Stimulated activated CD8-positive, alpha-beta memory T cell treated with anti-CD3 and anti-CD28 coated beads, Interleukin-7, amount 100 ng/mL, for 4 hours (primary cell): ENCODE measurements at places on chromosomes 11 and 22.
A peak's percentile ranks its signal among the peaks of the same experiment; 100 is the strongest.

DNA sequence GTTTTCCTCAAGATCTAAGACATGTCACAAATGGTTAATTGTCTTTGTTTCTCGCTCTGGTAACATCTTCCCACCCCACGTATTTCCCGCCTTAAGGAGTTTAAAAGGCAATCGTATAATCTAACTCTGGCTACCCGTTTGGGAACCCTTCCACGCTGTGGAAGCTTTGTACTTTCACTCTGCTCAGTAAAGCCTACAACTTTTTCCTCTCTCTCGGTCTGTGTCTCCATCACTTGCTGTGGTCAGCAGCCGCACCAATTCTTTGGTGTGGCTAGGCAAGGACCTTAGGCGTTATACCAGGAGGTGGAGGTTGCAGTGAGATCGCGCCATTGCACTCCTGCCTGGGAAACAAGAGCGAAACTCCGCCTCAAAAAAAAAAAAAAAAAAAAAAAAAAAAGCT, 1430.1 kb downstream of the LRRC4C start:
- no peak for DNase-seq

DNA sequence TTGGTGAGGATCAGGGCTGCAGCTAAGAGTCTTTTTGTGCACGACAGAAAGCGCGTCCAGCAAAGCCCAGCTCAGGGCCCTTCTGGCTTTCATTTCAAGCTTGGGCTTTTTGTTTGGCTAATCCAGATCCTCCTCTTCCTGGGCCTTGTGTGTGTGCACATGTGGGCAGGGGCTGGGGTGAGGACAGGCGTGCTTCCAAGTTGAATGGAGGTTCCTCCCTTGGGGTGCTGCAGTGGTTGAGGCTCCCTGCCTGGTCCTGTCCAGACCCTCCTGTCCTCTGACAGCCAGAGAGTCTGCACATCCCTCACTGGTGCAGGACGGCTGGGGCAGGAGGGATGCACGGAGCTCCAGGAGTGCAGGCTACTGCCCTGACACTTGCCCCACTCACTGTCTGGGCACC, 62.0 kb upstream of the NECTIN1 start:
- no peak for DNase-seq

- DNase-seq: no peak
Observed at GRCh38 chr11:108938604-108939003, 273.7 kb downstream of the DDX10 start.

DNA sequence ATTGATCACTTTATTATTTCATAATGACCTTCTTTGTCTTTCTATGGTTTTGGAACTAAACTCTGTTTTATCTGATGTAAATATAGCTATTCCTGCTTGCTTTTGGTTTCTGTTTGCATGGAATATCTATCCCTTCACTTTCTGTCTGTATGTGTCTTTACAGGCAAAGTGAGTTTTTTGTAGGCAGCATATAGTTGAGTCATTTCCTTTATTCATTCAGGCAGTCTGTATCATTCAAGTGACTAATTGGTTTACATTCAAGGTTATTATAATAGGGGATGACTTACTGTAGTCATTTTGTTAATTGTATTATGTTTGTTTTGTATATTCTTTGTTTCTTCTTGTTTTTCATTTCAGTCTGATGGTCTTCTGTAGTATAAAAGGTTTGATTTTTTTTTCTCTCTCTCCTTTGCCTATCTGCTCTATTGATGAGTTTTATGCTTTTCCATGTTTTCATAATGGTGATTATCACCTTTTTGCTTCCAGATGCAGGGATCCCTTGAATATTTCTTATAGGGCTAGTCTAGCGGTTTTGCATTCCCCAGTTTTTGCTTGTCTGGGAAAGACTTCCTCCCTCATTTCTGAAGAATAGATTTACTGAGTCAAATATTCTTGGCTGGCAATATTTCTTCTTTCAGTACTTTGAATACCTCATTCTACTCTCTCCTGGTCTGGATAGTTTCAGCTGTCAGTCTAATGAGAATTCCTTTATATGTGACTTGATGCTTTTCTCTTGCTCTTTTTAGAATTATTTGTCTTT, 50.4 kb downstream of the GDPD4 start:
- no peak for DNase-seq

- no peak for DNase-seq
Observed at GRCh38 chr11:29214833-29215232, 802.0 kb downstream of the KCNA4 start.

GRCh38 chr11:47512701-47513100, 40.2 kb downstream of the CELF1 start:
- DNase-seq: no peak

- no peak for DNase-seq
Observed at GRCh38 chr11:108895579-108896480, 231.0 kb downstream of the DDX10 start.

GRCh38 chr11:10751581-10751940, 515 bp downstream of the CTR9 start:
- no peak for DNase-seq

DNA sequence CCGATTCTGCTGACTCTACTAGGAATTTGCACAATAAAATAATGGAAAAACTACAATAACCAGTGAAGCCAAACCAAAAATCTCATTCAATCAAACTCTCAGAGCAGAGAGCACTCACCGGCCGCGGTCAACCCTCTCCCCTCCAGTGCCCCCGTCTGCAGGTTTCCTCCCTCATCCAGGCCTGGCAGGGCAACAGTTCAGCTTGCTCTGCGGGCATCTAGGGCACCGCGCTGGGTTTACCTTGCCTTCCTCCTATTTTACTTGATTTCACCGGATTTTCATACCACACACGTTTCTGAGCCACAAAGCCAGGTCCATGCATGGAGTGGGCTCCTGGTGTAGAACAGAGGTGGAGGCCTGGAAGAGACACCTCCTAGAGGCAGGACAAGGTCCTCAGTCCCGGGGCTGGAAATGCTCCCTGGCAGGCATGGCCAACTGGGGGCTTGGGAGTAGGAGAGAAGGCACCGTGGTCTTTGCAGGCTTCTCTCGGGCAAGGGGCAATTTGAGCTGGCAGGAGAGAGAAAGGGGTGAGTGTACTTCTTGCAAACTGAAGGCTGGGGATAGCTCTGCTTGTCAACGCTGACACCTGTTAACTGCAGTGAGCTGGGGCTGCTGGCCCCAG, 938.4 kb downstream of the BRD1 start:
- no peak for DNase-seq

DNA sequence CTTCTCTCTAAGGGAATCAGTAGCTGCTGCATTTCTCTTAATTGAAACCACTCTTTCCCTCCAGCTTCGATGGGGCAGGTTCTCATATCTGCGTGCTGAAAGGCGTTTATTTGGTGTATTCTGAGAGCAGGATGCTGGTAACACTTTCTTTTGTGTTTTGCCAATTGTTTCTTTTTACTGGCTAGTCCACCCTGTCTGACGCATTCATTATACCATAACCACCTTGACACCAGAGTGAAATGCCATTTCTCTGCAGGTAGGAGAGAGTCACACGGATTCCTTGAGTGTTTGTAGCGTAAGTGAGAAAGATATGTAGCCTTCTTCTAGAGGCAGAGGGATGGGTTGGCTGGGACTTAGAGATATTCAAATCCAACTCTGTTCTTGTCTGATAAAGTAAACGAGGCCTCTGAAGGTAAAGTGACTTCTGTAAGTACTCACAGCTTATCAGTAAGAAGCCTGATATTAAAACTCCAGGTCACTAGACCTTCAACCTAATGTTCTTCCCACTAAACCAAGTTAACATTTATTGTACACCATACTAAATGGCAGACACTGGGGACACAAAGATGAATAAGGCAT, 21.4 kb downstream of the CD44 start:
- DNase-seq: no peak

GRCh38 chr11:86469491-86470388, 95.1 kb downstream of the CCDC81 start:
- DNase-seq: no peak

GRCh38 chr11:11043721-11044120, 185.9 kb upstream of the ZBED5 start:
- no peak for DNase-seq

- DNase-seq: no peak
Observed at GRCh38 chr11:75029836-75030631, 41.3 kb downstream of the NEU3 start.

GRCh38 chr11:72439455-72439854, 5.1 kb upstream of the CLPB start:
- no peak for DNase-seq

- no peak for DNase-seq
Observed at GRCh38 chr11:122733318-122733717, 77.8 kb downstream of the UBASH3B start.

- DNase-seq: no peak
Observed at GRCh38 chr11:61972672-61973475, 5.4 kb upstream of the FTH1 start.

GRCh38 chr22:28442264-28442710, 237.4 kb downstream of the TTC28 start:
- DNase-seq: peak; percentile 48

DNA sequence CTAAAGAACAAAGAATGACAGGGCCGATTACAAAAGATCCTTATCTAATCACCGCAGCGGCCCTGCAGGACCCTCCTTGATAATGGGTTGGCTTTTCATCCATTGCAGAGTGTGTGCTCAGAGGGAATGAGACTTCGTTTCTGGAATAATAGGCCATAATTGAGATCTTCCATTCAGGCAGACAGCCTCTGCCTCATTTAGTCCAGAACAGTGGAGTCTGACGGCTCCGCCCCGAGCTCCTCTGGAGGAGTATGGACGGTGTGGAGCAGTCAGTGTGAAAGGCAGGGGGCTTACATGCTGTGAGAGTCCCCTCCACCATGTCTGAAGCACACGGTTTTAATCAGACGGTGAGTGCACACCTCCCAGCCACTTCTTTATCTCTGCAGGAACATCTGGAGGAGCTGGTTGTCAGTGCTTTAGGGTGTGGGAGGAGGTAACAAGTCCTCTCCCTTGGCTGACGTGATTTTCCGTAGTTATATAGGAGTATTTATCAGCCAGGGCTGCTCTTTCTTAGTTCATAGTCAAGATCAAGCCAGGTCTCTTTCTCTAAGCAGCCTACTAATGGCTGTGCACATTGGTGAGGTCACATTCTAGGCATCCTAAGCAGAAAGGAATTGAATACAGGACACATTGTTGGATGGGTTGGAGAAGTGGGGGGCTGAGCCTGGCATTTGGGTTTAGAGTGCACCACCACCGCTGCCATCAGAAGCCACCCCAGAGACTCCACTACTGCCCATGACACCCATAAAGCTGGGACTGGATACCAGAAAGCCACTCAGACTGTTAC, 1477.9 kb downstream of the TBC1D22A start:
- no peak for DNase-seq

DNA sequence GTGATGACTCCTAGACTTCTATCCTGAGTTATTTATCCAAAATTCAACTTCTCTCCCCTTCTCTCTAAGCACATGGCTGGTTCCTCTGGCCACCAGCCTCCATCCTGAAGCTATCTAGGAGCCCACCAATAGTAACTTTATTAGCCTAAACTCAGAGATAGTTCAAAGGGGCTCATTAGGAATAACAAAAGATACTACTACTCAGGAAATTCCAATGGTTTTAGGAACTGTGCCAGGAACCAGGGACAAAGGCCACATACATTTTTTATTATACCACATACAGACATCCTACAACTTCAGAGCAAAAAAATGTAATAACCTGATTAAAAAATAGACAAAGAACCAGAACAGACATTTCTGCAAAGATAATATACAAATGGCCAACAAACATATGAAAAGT, 27.9 kb downstream of the SLC25A17 start:
- no peak for DNase-seq

DNA sequence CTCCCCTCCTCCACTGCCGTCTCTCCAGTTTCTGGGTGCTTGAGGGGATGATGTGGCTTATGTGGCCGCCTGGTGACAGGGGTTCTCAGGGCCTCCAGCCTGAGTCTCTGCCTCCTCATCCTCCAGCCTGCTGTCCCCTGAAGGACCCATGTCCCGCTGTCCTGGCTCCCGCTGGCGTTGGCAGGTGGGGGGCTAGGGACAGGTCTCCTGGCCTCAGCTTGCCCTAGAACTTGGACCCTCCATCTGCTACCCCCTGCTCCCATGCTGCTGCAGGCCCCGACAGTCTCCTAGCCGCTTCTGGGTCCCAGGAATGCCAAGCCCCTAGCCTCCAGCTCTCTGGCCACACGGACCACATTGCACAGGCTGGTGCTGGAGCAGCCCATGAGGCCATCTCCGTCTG, 13.9 kb upstream of the CELSR1 start:
- no peak for DNase-seq

DNA sequence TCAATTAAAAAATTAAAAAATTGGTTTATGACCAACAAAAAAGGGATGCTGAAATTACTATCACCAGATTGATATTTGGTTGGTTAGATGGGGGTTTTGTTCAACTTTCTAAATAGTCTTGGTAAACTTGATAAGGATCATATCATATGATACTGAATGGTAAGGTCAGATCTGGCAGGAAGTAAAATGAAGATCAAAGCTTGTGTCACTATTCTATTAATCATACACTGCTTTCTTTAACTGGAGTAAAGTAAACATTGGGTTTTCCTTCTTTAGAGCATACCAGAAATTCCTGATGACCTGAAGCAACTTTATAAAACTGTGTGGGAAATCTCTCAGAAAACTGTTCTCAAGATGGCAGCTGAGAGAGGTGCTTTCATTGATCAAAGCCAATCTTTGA, 40.2 kb downstream of the RRM1 start:
- no peak for DNase-seq

DNA sequence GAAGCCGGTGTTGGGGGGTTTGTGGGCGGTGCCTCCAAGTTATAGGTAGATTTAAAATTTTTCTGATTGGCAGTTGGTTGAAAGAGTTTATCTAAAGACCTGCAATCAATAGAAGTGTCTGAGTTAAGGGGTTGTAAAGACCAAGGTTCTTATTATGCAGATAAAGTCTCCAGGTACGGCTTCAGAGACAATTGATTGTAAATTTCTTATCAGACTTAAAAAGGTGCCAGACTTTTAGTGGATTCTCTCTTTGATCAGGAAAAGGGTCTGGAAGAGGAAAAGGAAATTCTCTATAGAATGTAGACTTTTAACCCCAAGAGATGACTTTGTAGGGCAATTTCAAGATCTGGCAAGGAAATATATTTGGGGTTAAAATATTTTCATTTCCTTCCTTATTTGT, 25.2 kb downstream of the CLMP start:
- DNase-seq: no peak

- DNase-seq: no peak
Observed at GRCh38 chr22:48653306-48653705, 1174.4 kb downstream of the BRD1 start.

GRCh38 chr11:59659981-59660380, 8.9 kb downstream of the PATL1 start:
- DNase-seq: no peak
